Body of pancreas (tissue), 4 donors: ENCODE measurements at places on chromosomes 1 and 21. TPM values are rescaled to one million over a fixed set of nuclear protein-coding genes. Genes with fewer than 3 reads are reported as not detected.

The HAO2 gene
- not detected for total RNA-seq

- H3K27ac ChIP-seq = no peak overlapping the region
- no peaks in the 10 kb centered on the region for H3K4me1 ChIP-seq
- H3K4me3 ChIP-seq = no peak overlapping the region
- no peaks in the 10 kb centered on the region for H3K36me3 ChIP-seq
- H3K27me3 ChIP-seq = no peaks in the 10 kb centered on the region
Observed at GRCh38 chr21:21039624-21040170, 41.5 kb downstream of the NCAM2 start.

GRCh38 chr1:907611-908451 is 15.9 kb upstream of the SAMD11 start:
- peaks cover 30% of the 10 kb centered on the region for H3K4me1 ChIP-seq
- peaks cover 11% of the 10 kb centered on the region for H3K27me3 ChIP-seq
- H3K4me3 ChIP-seq = no peak overlapping the region

The LCE1A gene
- total RNA-seq = not detected

DNA sequence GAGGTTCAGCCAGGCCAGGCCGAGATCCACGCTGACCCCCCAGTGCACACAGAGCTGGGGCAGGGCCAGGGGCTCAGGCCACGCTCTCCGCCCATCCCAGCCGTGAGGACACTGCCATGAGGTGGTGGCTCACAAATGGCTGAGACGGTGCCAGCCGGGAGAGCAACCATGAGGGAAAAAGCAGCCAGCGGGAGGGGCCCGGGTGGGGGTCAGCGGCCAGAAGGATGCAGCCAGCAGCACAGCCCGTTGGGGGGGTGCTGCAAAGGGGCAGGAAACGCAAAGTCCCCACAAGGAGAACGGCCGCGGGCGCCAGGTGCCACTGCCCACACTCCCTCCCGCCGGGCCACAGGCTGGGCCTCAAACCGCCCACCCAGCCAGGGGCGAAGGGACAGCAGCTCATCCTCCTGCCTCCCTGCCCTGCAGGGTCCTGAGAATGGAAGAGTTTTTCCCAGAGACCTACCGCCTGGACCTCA is 8.3 kb downstream of the TTLL10 start:
- no peaks in the 10 kb centered on the region for H3K36me3 ChIP-seq
- H3K4me1 ChIP-seq = no peaks in the 10 kb centered on the region
- no peak for DNase-seq
- H3K4me3 ChIP-seq = no peak overlapping the region
- H3K27ac ChIP-seq = no peak overlapping the region

- DNase-seq = peak; percentile 83
- H3K27ac ChIP-seq = no peak overlapping the region
- no peaks in the 10 kb centered on the region for H3K36me3 ChIP-seq
- H3K4me3 ChIP-seq = no peak overlapping the region
- H3K27me3 ChIP-seq = no peaks in the 10 kb centered on the region
- H3K4me1 ChIP-seq = no peaks in the 10 kb centered on the region
Observed at GRCh38 chr1:165129568-165130164, 226.8 kb downstream of the LMX1A start.

- DNase-seq = peak; percentile 16
- no peak overlapping the region for H3K27ac ChIP-seq
- H3K4me3 ChIP-seq = no peak overlapping the region
- H3K4me1 ChIP-seq = no peaks in the 10 kb centered on the region
Observed at GRCh38 chr1:183209533-183210158, 23.6 kb downstream of the LAMC2 start.

DNA sequence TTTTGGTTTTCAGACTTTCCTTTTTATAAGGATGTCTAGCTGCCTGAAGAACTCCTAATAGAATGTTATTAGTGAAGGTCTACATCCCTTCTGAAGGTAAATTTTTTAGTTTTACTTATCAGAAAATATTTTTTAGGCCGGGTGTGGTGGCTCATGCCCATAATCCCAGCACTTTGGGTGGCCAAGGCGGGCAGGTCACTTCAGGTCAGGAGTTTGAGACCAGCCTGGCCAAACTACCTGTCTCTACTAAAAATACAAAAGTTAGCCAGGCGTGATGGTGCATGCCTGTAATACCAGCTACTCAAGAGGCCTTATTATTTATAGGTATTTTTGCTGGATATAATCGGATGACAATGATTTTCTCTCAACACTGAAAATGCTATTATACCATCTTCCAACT is 181.9 kb upstream of the KCNK2 start:
- no peaks in the 10 kb centered on the region for H3K36me3 ChIP-seq
- H3K4me1 ChIP-seq = no peaks in the 10 kb centered on the region
- H3K4me3 ChIP-seq = no peak overlapping the region
- no peaks in the 10 kb centered on the region for H3K27me3 ChIP-seq
- no peak overlapping the region for H3K27ac ChIP-seq

GRCh38 chr1:43878440-43878839 is 55.2 kb upstream of the ARTN start:
- no peaks in the 10 kb centered on the region for H3K27me3 ChIP-seq
- no peaks in the 10 kb centered on the region for H3K36me3 ChIP-seq
- no peaks in the 10 kb centered on the region for H3K4me1 ChIP-seq
- H3K27ac ChIP-seq = no peak overlapping the region

- H3K27ac ChIP-seq = no peak overlapping the region
- H3K27me3 ChIP-seq = no peaks in the 10 kb centered on the region
- H3K36me3 ChIP-seq = no peaks in the 10 kb centered on the region
- H3K4me3 ChIP-seq = no peak overlapping the region
Observed at GRCh38 chr1:43962324-43962723, 7.5 kb upstream of the DPH2 start.
